IPS DF 6.9 (cell line): ENCODE measurements at places on chromosomes 12 and 14.

- no peaks in the 10 kb centered on the region for H3K27me3 ChIP-seq
- H3K4me3 ChIP-seq, result no peak overlapping the region
- no peak overlapping the region for H3K27ac ChIP-seq
These were observed 40.9 kb downstream of the FZD10 start for GRCh38 chr12:130203151-130203550.

DNA sequence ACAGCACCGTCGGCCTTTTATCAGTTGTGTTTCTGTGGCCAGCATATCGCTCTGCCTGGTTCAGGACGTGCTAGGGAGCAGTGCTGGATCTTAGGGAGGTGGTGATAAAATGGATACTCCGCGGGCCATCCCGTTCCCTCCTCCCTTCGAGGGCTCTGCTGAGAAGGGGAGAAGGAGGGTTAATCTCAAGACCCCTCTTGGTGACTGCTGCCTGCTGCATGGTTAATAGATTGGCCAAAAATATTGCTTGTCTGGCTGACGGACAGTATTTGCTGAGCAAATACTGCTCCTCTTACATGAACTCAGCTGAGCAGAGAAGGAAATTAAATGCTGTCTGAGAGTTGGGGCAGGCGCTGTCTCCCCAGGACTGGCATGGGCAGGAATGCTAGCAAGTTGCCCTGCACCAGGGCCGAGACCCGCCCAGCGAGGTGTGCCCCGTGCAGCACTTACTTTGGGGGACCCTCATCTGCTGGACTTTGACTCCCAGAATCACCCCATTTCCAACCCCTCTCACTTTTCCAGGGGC is 1.2 kb downstream of the FBRSL1 start:
- DNase-seq, result no peak
- peak overlapping the region; percentile 63; the same call in 1 of the 2 replicates for H3K4me3 ChIP-seq
- peaks cover 11% of the 10 kb centered on the region for H3K27me3 ChIP-seq

DNA sequence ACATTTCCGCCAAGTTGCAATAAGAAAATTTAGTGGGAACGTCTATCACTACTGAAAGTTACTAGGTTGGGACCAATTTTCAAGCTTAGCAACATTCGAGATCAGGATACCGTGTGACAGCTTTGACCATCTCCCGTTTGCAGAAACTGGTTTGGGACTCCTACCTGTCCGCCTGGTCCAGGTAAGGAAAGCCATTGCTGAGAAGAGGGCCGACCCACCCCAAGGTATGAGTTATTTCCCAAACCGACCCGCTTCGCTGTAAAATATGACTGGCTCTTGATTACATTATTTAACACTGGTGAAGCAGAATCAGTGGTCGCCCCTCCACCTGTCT is 271 bp downstream of the DNAI7 start:
- no peak for DNase-seq
- peak overlapping the region; percentile 69; the same call in 1 of the 2 replicates for H3K4me3 ChIP-seq
- H3K36me3 ChIP-seq, result no peaks in the 10 kb centered on the region

DNA sequence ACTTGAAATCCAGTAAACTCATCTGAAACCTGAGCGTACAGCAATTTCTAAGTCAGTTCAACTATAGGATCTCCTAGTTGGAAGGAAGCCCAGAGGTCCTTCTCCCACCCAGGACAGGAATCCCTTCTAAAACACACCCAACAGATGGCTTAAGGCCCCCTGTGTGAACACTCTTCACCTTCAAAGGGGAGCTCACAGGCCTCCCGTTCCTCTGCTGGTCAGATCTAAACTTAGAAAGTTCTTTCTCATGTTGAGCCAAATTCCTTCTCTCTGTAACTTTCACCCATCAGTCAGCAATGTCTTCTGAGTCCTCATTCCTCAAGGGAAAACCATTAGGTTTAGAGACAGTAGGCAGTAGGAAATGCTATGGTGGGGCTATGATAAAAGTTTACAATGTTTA is 355.2 kb downstream of the PCNX1 start:
- DNase-seq, result no peak
- H3K4me3 ChIP-seq, result no peak overlapping the region
- no peak overlapping the region for H3K27ac ChIP-seq
- no peaks in the 10 kb centered on the region for H3K4me1 ChIP-seq

DNA sequence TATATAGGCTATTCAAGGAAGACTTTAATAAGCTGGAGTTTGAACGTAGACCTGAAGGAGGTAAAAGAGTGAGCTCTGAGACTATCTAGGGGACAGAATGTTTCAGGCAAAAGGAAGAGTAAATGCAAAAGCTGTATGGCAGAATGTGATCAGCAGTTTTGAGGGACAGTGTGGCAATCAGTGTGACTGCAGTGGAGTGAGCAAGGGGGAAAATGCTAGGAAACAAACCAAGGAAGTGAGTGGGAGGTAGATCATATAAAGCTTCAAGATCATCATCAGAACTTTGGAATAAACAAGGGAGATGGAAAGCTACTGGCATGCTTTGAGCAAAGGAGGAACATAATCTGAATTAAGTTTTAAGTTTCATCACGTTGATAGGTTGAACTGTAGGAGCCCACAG is 67.5 kb upstream of the BTG1 start:
- no peaks in the 10 kb centered on the region for H3K4me1 ChIP-seq
- no peak overlapping the region for H3K4me3 ChIP-seq
- no peaks in the 10 kb centered on the region for H3K27me3 ChIP-seq

DNA sequence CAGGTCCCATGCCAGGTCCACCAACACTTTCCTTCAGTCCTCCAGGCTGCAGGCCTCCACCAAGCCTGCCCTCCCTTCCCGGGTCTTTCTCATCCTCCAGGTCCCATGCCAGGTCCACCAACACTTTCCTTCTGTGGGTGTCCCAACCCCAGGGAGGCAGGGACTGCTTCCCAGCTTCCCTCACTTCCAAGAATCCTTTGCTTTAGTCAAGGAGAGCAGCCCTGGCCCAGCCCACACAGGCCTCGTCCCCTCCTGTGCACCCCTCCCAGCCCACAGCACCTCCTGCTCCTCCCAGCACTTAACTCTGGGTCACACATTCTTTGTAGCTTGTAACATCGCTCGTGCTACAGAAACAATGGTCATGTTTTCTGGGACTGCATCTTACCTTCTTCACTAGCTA is 72.9 kb downstream of the TESC start:
- no peak for DNase-seq
- H3K36me3 ChIP-seq, result peaks cover 20% of the 10 kb centered on the region
- H3K4me1 ChIP-seq, result no peaks in the 10 kb centered on the region
- H3K4me3 ChIP-seq, result no peak overlapping the region
- H3K27ac ChIP-seq, result no peak overlapping the region

- no peaks in the 10 kb centered on the region for H3K27me3 ChIP-seq
- no peak for DNase-seq
- H3K4me1 ChIP-seq, result no peaks in the 10 kb centered on the region
- no peaks in the 10 kb centered on the region for H3K36me3 ChIP-seq
- H3K27ac ChIP-seq, result no peak overlapping the region
- H3K4me3 ChIP-seq, result no peak overlapping the region
These were observed 38.5 kb upstream of the CD163 start for GRCh38 chr12:7542046-7542445.
